HCEC 1CT (cell line): ENCODE measurements at places on chromosomes 12 and 14.

DNA sequence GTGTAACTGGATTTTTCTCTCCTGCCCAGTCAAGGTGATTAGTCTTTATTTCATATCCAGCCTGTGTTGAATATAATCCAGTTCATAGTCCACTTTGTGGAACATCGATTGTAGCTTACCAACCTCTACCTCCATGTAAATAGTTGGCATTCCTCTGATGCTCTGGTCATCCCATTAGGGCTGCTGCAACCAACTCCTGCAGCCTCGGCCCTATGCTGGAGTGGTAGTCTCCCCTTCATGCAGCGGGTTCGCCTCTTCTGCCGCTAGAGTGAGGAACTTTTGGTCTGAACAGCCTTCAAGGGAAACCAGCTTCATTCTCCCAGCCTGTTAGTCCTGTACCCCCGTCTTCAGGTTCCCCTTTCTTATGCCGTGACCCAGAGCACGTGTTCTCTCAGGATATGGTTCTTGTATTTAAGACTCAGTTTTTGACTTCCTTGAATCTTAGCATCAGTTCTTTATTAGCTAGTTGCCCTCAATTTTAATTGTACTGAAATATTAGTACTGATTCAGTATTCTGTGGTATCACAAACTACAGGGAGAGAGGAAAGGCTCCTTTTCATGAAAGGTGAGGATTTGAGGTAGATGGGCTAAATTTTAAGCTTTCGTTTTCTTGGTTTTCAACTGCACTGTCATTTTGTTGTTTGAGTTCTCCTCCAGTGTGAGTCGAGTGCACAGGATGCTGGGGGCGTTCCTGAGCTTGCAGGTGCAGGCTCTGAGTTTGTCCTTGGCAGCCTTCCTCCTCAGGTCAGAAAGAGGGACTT lies 33.2 kb downstream of the ZNF664 start:
- no peak for DNase-seq

GRCh38 chr12:132141976-132142678 lies 2.0 kb downstream of the DDX51 start:
- no peak for DNase-seq

DNA sequence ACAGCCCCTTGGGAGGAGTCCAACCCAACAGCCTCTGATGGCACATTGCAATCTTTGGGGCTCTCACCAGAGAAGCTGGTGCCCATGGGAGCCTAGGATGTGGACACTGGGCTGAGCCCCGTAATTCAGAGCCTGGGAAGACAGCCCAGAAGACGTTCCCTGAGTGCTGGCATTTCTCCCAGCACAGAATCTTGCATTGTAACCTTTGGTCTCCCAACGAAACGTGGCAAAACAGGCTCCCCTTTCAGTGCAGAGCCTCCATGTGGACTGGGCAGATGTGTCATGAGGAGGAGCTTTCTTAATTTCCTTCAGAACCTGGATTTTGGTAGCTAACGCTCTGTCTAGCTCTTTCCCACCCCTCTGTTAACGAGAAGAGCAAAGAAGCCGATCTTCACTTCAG lies 26.3 kb downstream of the BATF start:
- peak; percentile 55 for DNase-seq

GRCh38 chr12:29783773-29784666 lies at the start of gene TMTC1:
TSS of gene TMTC1 (minus strand) at chr12:29783942. CDS start at chr12:29783751, 191 bp downstream.
- DNase-seq = peak; percentile 65

- no peak for DNase-seq
Observed at GRCh38 chr14:75875958-75876357, 105.8 kb downstream of the TGFB3 start.

DNA sequence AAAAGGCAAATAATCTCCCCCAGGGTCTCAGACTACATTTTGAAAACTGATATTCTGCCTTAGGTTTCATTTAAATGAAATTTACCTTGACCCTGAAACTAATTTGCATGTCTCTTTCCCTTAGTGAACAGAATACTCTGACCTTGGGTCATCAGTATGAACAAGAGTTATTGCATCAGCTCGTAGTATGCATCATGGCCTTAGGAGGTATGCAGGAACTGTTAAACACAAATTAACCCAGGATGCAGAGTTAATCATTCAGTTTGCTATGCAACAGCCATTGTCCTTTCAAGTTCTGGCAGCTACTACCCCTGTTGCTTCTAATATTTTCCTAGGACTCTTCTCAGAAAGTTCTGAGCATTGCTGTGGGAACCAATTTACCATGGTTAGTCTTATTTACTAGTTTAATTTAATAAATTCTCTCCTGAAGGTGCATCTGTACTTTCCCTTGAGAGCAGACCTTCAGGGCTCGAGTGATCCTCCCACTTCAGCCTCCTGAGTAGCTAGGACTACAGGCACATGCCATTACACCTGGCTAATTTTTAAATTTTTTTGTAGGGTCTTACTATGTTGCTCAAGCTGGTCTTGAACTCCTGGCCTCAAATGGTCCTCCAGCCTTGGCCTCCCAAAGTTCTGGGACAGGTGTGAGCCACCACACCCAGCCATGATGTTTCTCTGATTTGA lies 126.7 kb downstream of the TTC6 start:
- peak; percentile 43 for DNase-seq

GRCh38 chr12:103495469-103496456 lies at the start of gene C12orf42:
TSS of gene C12orf42 (minus strand) at chr12:103495968. CDS start at chr12:103478426, 17,542 bp downstream.
- peak; percentile 21 for DNase-seq

DNA sequence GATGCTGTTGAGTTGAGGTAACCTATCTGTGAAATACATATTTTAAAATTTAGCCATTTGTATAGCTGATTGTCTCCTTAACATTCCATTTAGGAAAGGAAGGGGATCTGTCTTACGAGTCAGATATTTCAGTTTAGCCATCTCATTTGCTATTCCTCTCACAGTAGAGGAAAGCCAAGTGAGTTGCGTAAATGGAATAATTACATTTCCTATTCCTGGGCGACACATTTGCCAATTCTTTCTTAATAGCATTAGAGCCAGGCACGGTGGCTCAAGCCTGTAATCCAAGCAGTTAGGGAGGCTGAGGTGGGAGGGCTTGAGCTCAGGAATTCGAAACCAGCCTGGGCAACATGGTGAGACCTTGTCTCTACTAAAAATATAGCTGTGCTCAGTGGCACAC lies 116.3 kb downstream of the TMX1 start:
- no peak for DNase-seq

DNA sequence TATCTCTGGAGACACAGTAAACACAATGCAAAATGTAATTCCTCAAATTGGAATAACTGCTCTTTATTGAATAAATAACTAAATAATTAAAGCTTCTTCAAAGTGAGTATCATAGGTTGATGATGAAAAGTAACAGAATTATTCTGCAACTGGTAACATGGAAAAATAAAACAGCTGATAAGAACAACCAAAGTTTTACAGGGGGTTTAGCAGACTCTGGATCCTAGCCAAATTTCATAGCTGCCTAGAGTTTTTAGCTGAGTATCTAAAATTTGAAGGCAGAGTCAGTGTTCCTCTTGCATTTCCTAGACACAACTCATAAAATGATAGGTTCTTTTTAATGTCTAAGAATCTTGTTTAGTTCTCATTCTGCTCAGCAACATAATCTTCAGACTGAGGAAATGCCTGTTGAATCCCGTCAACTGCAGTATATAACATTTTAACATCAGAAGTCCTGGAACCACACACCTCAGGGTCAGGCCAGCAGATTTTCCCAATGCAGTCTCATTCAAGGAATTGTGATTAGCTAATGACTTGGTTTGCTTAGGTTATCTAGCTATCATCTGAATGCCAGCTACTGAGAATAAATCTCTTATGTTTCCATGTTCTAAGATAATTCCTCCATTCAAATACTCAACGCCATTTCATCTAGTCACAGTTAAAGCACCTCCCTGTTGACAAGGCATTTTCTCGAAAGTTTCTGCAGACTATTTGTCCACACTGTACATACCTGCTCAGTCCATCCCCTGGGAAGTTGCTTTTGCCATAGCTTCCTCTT lies 411.6 kb downstream of the BCAT1 start:
- no peak for DNase-seq

- no peak for DNase-seq
Observed at GRCh38 chr12:34335819-34336262, 313.5 kb downstream of the ALG10 start.

DNA sequence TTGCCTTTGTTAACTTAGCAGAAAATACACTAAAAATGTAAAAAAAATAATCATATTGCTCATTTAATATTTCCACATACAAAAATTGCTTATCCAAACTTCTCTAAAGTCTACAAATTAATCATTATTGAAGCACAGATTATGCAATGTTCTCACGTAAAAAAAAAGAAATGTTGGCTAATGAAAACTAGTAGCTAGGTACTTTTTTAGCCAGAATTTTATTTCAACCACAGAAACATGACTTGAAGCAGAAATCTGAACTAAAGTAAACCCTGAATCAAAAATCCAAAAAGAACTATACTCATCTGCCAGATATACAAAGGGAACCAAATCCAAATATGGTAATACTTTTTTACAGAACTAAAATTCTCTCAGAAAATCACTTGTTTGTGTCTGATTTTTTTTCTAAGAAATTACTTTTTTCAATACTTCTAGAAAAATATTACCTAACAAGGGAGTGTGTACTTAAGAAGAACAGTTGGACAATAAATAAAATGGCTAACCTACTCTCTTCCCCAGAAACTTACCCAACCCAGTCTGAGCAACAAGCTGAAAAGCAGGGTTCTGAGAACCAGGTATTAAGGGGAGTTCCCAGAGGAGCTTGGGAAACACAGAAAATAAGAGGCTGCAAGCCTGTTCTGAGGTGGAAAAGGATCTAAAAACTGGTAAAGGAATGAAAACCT lies 78.4 kb upstream of the RAP1B start:
- no peak for DNase-seq

GRCh38 chr12:104725610-104726009 lies 232.5 kb downstream of the SLC41A2 start:
- no peak for DNase-seq

- no peak for DNase-seq
Observed at GRCh38 chr14:27660683-27661082, 1062.8 kb upstream of the NOVA1 start.

- peak; percentile 64 for DNase-seq
Observed at GRCh38 chr14:54366736-54367735, 29.8 kb upstream of the CDKN3 start.

GRCh38 chr12:76180401-76181277 lies 96.2 kb upstream of the NAP1L1 start:
- no peak for DNase-seq

DNA sequence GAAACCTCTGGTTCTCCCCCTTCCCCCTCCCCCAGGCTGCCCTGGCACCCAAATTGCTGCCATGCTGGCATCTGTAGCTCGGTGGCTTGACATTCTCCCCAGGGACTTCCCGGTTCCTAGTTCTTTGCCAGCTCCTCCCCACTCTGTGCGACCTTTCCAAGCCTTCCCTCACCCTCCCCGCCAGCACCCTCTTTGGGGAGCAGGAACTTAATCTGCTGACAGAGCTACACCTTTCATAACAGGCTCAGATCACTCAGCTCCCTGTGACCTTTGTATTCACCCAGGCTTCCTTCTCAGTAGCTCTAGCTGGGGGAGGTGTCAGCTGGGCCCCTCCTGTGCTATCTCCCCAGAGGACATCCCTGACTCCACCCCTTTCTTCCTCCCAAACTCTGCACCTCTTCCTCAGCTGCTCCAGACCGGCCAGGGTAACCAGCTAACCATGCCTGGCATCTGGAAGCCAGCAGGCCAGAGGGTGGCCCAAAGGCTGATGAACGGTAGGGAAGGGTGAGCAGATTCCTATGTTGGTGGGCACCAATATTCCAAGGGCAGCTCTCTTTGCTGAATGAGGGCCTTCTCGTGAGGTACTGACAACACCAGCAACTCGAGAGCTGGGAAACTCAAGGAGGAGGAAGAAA lies 1.8 kb upstream of the COX14 start:
- DNase-seq = no peak

GRCh38 chr12:115468087-115468510 lies 784.1 kb upstream of the TBX3 start:
- no peak for DNase-seq

GRCh38 chr12:44875417-44875953 lies 630 bp downstream of the NELL2 start:
- DNase-seq = no peak

- no peak for DNase-seq
Observed at GRCh38 chr12:103166949-103167348, 209.5 kb downstream of the ASCL1 start.

- DNase-seq = no peak
Observed at GRCh38 chr14:100158566-100159093, 815 bp downstream of the DEGS2 start.

DNA sequence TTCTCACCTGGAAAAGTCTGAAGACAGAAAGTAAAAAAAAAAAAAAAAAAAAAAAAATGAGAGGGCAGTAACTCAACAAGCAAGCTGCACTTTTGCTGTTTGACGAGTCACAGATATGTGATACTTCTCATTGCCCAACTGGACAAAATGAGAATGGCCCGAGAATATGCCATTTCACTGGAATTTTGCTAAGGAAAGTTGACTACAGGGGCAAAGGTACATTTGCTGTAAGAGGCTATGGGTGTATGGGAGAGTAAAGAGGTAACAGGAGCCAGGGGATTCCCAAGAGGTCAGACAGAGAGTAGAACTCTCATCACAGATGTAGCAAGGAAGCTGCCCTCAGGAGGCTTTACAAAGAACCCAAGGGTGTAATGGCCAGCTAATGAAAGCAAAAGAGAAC lies 22.9 kb downstream of the KIF21A start:
- peak; percentile 4 for DNase-seq

DNA sequence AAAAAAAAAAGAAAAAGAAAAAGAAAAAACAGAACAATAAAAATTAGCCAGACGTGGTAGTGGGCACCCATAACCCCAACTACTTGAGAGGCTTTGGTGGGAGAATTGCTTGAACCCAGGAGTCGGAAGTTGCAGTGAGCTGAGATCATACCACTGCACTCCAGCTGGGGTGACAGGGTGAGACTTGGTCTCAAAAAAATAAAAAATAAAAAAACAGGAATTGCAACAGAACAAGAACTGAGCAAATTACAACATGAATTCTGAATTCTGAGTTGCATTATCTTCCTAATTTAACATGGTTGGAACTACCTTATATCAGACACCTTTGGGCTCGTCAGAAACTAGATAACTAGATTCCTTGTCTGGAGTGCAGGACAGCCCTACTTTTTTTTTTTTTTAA lies 53.3 kb upstream of the NR2C1 start:
- DNase-seq = no peak

DNA sequence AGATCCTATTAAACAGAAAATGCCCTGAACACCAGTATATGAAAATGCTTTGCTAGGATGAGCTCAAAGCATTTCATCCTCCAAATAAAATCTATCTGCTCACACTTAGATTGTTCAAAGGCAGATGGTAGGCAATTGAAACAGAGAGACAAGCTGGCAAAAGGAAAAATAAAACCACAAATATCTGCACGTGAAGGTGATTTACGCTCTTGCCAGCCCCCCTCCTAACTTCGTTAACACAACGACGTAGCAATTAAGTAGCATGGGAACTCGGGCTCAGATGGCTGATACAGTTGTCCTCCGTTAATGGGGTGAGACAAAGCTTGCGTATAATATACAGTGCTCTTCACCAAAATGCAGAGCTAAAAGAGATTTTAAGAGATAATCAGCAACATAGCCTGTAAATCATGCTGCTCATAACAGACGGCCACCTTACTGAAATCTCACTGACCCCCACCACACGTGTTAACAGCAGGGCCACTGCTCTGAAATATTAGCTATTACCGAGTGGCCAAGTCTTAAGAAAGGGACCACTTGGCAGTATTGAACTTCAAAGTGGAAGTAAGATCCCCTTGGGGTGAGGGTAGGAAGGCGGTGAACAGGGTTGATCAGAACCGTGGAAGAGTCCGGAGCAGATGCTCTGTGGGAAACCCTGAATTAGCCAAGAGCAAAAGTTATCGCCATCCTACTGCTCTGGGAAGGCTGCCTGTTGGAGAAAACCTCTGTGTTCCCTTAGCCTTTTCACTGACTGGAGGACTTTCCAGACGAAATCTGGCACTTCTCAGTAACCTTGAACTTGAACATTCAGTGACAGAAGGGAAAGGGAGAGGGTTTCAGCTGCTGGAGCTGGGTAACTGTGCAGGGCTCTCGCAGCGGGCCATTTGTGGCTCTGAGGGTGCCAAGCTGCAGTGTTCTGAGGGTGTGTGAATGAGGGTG lies 23.1 kb downstream of the ETV6 start:
- DNase-seq = no peak
